Right ventricle myocardium superior (tissue), 1 donor: ENCODE measurements at places on chromosomes 2 and 18. TPM values are rescaled to one million over a fixed set of nuclear protein-coding genes. Genes with fewer than 3 reads are reported as not detected.

The DIPK1C gene
- total RNA-seq: 3.3 TPM

The OR6B2 gene
- not detected for total RNA-seq

The LRPPRC gene
- 90.3 TPM for total RNA-seq

The PAX8 gene
- 0.35 TPM for total RNA-seq

The DNMT3A gene
- 20.2 TPM for total RNA-seq

The CD28 gene
- 0.75 TPM for total RNA-seq

The SPP2 gene
- total RNA-seq: not detected

DNA sequence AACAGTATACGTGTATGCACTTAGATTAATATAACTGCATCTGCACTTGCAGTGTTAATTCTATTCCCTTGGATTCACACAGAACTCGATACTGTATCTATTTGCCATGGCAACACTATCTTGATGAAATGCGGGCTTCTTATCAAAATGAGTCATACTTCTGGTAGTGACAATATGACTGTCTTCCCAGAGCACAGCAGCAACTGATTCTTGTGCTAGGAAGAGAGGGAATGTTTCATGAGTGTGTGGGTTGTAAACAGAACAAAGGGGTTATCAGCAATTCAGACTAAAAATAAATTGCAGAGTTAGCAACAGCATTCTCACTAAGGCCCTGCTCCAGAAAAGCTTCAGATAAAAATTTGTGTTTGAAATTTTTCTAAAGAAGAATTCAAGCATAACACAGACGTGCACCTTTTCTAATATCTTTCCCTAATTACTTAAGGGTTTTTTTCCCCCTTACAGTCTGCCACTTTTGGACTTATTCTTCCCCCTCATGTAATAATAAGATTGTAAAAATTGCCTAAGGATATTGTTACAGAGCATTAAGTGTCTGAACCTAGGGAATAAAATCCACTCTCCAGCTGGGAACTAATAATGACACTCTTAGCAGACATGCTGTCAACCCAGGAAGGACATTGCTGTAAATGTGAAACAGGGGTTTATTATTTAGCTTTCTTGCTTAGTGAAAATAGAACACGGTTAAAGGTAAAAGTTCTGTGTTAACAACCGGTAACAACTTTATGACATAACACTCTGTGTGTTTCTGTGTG is 99.9 kb upstream of the SLC38A11 start:
- no peak for DNase-seq

DNA sequence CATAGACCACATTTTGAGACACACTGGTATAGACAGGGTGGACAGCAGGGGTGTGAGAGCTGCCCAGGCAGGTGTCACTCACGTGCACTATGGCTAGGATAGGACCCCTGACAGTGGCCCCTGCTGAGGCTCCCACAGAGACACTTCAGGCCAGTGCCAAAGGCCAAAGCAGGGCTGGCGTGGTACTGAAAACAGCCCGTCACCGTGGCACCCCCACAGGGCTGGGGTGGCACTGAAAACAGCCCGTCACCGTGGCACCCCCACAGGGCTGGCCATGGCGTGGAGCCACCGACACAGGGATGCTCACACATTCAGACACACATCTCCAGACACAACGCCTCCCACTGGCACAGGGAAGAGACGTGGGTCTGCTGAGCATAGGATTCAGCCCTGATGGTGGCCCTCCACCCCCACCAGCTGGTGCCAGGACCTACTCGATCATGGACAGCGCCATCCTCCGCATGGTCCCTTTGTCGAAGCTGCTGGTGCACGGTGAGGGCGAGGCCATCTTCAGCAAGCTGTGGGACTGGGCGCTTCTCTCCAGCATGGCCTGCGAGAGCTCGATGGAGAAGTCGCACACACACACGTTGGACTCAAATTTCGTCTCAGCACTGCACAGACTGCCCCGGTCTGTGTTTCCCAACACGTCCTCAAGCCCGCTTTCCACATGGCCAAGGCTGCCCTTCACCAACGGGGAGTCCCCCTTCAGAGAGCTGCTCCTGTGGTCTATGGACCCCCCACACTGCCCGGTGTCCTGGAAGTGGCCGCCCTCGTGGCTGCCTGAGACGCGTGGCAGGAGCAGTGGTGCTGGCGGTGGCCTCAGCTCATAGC is 34.1 kb downstream of the ANKMY1 start:
- no peak for DNase-seq

DNA sequence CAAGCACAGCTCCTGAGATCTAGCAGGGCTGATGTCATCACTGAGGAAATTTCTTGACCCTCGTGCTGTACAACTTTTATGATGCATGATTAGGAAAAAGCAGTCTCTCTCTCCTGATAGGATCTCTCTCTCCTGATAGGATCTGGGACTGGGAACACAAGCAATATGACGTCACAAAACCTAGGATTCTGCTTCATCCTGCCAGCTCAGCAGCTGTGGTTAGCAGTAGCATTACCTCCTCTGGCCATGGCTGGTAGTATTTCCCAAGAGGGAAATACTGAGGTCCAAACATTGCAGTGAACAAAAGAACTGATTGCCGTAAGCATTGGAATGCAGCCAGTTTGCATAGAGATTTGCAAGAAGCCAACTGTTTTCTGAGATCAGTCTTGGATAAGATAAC is 521.2 kb upstream of the POU3F3 start:
- DNase-seq: no peak

DNA sequence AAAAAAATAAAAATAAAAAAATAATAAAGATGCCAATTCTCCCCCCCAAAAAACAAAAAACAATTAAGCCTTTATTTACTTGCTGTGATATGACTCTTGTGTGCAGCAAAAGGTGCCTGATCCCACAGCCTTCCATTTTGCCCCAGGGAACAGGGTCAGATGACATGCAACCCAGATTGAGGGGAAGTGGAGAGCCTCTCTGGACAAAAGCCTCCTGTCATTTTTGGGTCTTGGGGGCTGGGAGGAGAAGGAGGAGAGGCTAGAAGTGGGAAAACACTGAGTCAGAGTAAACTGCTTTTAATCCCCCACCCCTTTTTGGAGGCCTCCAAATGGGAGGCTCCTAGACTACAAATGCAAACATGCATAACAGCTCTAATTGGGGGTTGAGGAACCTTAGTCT is 46.6 kb upstream of the SCG2 start:
- DNase-seq: no peak

GRCh38 chr2:168593713-168594112 is 137.6 kb downstream of the CERS6 start:
- DNase-seq: no peak

DNA sequence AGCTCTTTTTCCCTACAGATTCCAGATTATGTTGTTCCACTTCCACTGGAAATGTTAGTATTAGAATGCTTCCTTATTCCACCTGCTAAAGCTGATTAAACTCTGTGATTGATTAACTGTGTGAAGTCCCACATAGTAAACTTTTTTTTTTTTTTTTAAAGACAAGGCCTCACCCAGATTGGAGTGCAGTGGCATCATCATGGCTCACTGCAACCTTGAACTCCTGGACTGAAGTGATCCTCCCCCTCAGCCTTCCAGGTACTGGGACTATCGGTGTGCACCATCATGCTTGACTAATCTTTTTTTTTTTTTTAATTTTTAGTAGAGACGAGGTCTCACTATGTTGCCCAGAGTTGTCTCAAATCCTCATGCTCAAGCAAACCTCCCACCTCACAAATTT is 108.5 kb upstream of the RBMS1 start:
- DNase-seq: no peak

DNA sequence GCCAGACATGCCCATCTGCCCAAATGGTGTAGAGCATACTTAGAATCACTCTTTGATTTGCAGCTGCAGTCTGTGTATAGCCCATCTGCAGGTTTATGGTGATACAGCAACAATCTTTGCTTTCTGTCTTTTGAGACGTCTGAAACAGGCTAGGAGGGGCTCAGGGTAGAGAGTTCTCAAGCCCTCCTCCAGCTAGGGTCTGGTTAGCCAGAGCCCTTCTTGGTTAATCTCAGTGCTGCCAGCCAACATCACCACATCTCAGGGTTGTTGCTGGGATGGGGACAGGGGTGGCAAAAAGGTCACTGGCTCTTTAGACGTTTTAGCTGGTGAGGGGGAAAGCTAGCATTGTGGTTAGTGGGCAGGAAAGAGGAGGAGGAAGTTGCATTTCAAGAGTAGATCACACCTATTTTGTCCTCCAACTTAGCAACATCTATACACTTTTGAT is 136.6 kb upstream of the ACAA2 start:
- DNase-seq: no peak

- DNase-seq: no peak
These were observed 162.7 kb downstream of the INHBB start for GRCh38 chr2:120508567-120509041.

DNA sequence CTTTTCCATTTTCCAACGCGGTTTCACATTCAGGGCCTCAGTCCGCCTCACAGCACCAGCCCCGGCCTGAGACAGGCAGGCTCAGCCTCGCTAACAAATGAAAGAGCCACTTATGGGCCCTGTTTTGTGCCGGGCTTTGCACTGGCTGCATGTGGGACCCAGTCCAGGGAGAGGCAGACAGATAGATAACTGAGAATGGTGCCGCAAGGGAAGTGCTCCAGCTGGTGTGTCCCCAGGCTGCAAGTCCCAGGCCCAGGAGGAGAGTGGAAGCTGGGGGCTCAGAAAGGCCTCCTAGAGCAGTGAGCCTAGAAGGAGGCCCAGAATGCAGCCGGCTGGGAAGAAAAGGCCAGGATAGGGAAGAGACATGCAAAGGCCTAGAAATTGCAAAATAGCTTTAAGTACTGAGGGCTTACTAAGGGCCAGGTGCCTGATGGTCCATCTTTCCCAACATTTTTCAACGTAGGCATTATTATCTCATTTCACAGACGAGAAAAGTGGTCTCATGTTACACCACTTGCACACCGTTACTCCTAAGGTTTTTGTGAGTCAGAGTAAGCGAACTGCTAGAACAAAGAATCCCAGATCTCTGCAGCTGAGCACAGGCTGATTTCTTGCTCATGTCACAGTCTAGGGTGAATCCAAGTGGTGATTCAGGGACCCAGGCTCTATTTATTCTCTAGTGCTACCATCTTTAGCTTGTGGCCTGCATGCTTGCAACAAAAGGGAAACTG is 26.0 kb downstream of the ADRA2B start:
- no peak for DNase-seq

DNA sequence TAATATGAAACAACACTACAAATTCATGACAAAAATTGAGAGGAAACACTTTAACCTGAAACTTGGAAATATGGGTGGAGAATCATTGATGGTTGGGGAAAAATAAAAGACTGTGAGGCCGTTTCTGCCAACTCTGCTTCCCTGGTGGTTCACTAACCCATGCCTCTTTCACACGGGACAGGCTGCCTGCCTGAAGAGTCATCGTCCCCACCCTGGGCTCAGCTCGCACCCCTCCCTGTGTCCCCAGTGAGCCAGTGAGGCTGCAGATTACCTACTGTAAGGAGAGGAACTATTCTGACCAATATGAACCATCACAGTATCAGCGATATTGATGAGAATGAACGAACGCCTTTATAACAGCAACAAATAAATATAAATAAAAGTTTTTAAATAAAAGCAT is 357.8 kb upstream of the CDH20 start:
- DNase-seq: no peak

- DNase-seq: no peak
These were observed 10.6 kb upstream of the SNORC start for GRCh38 chr2:232859385-232859916.

DNA sequence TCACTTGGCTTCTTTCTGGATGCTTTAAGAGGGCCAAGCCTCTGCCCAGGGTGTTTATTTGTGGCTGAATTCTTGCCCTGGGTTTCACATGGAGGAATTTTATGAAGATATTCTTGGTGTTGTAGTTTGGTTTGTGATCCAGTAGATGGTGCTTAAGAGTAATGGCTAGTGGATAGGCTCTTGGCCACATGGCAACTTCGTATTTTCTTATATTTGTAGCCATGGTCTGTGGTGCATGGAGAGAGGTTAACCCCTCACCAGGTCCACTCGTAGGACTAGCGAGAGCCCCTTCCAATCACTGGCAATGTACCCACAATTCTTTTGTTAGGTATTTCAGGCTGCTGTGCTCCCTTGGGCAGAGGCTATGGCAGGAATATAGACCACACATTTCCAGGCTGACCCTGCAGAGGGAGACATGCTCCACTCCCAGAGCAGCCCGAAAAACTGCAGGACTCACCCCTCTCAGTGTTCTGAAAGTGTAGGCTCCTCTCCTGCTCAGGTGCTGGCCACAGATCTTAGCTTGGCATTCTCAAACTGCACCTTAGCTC is 582.1 kb upstream of the SETBP1 start:
- no peak for DNase-seq

DNA sequence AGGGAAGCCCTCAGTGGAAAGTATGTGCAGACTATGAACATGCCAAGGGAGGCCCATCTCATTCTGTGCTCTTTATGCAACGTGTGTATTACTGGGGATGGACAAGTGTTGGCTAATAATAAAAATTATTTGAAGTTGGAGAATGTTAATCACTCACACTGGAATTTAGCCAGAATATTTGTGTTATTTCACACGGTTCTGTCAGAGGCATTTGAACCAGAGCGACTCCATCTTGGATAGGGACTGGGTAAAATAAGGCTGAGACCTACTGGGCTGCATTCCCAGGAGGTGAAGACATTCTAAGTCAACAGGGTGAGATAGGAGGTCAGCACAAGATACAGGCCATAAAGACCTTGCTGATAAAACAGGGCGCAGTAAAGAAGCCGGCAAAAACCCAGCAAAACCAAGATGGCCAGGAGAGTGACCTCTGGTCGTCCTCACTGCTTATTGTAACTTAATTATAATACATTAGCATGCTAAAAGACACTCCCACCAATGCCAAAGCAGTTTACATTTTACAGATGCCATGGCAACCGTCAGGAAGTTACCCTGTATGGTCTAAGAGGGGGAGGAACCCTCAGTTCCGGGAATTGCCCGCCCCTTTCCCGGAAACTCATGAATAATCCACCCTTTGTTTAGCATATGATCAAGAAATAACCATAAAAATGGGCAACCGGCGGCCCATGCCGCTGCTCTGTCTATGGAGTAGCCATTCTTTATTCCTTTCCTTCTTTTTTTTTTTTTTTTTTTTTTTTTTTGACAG is 2.6 kb upstream of the FZD5 start:
- DNase-seq: peak; percentile 40

DNA sequence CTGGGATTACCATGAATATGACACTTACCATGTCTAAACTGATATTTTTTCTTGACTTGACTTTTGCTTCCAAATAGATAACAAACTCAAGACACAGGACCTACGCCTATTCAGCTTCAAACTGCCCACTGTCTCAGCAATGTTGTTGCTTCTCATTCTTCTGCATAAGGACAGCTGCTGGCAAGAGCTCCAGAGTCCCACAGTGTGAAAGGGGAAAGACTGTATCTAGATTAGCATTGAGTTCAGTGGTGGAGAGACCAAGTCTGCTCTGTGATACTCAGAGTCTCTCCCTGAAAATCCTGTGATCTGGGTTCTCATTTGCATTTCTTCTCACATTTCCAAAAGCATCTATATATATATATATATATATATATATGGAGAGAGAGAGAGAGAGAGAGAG is 247.9 kb upstream of the NT5C1B start:
- DNase-seq: no peak

GRCh38 chr2:5673145-5674025 is 18.8 kb upstream of the SOX11 start:
- no peak for DNase-seq

GRCh38 chr2:170162271-170162632 is 15.7 kb upstream of the MYO3B start:
- DNase-seq: no peak
